ENCODE measurements at places on chromosomes 2 and 18. TPM values are rescaled to one million over a fixed set of nuclear protein-coding genes. Genes with fewer than 3 reads are reported as not detected.

MYOM1 gene
- total RNA-seq = 0.67 TPM

IL36A gene
- total RNA-seq = not detected

CRYGB gene
- not detected for total RNA-seq

POMC gene
- total RNA-seq = 3.4 TPM

NT5DC4 gene
- not detected for total RNA-seq

SERPINB4 gene
- not detected for total RNA-seq

PUM2 gene
- 83.2 TPM for total RNA-seq

CYP27C1 gene
- 3.5 TPM for total RNA-seq

LOXHD1 gene
- total RNA-seq = 0.02 TPM

REG3G gene
- total RNA-seq = not detected

Data from lower leg skin (tissue), 4 donors.